ENCODE measurements at places on chromosomes 1 and 21.
A peak's percentile ranks its signal among the peaks of the same experiment; 100 is the strongest.

- no peak for DNase-seq
Measured at GRCh38 chr1:165960136-165960535, 132.7 kb downstream of the UCK2 start.

- no peak for DNase-seq
Measured at GRCh38 chr1:38991638-38992411, 749 bp downstream of the AKIRIN1 start.

GRCh38 chr1:245156041-245156735 is 1.4 kb downstream of the KIF26B start:
- DNase-seq: peak; percentile 47

DNA sequence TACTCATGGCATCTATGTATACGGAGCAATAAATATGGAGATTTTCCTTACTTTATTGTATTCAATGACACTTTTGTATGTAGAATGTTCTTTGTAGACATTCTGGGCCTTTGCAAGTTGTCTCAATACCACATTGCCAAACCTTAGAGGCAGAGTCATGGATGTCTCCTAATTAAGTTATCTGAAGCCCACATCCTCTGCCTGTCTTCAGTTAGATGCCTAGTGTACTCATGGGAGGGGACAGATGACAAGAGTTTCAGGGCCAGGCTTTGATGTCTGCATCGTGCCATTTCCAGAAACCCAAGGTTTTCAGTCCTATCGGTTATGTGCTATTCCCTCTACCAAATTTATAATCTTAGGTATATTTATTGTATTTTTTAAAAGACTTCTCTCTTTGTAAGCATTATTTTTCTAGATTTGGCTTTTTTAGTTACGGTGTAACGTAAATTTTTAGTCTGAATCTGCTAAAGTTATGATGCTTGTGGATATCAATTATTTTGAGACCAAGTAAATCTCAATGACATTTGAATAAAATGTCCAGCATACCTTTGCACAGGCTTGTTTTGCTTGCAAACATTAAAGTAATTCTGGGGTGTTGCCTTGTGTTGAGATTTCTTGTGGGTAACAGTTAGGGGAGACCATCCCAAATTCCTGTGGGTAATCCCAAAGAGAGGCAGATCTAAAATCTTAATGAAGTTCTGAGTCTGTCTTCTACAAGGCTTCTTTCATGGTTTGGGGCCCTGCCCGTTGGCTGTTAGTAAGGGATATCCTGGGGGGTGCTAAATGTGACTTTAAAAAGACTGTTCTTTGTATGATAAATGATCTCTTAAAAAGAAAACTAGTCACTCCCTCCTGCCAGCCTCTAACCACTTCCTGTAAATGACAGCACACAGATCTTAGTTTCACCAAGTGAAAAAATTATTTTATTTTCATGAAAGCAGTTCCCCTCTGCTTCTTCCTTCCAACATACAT is 8.0 kb upstream of the MACF1 start:
- DNase-seq: no peak

GRCh38 chr1:87880098-87880760 is 551.5 kb downstream of the LMO4 start:
- DNase-seq: no peak

DNA sequence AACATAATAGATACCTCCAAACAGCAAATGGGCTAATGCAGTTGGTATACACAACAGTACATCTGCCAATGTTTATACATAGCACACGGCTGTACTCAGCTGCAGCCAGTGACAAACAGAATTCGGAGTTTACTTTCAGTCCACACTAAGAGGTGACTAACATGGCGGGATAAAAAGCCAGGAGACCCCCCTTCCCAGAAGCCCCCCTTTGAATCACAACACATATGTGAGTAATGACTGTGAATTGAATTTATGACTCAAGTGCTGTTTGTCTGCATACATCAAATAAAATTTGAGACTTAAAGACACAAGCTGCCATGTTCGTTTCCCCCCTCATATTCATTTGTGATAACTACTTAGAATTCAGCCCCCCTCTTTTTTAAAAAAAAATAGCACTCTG is 113.2 kb downstream of the RUNX1 start:
- DNase-seq: no peak

DNA sequence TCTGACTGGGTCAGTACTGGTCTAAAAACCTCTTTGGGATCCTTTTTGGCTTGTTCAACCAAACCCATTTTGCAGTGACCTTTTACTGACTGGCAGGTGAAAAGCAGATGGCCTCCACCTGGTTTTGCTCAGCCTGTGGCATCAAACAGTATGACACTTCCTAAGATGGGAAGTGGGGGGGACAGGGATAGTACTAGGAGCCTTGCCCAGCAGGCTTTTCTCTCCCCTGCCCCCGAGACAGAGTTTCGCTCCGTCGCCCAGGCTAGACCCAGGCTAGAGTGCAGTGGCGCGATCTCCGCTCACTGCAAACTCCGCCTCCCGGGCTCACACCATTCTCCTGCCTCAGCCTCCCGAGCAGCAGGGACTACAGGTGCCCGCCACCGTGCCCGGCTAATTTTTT is 18.3 kb downstream of the INTS3 start:
- no peak for DNase-seq

GRCh38 chr1:227728892-227729143 is 6.3 kb downstream of the JMJD4 start:
- DNase-seq: no peak

DNA sequence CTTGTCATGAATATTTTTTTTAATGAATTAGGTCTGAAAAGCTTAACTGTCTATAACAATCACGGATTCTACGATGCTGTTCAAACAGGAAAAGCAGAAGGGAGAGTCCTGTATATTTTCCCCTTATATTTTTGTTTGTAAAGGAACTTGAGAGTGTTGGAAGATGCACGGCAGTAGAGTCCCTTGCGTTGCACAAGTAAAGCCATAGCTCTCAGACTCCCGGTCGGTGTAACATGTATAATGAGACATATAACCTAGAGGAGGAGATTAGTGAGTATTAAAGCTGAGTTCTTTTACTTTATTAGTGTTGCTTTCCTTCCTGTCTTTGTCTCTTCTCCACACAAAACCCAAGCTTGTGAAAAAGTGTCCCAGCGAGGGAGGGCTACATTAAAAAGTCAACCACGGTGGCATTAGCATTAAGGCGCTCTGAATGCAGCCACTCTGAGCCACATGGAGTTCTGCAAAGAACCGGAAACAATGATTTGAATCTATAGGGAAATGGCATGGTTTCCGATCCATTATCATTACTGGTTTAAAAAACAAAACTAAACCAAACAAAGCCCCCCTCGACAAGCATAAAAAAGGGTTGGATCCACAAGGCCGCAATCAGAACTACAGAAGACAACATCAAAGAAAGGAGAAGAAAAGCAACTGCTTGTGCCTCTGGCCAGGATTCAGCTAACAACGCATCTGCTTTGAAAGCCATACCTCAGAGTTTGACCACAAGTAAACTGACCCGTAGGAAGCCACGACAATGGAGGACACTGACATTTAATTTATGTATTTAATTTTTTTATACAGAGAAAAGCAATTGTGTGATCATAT is 356.8 kb downstream of the LMO4 start:
- DNase-seq: no peak

DNA sequence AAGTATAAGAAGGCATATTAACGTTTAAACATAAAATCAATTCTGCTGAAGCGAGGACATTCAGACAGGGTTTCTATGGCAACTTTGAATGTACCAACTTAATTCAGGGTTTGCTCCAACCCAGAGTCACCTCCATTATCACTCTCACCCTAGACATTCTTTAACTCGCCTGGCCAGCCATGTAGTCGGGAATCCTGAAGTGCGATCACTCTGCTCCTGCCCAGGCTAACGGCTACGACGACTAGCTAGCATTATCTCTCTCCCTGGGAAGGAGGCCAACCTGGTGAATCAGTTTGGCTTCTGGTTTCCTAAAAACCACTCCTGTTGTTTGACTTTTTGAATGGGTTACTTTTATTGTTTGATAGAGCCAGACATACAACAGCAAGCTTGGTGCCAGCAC is 38.9 kb upstream of the ZBTB18 start:
- DNase-seq: no peak

GRCh38 chr1:186214791-186215190 is 160.3 kb downstream of the TPR start:
- DNase-seq: no peak

GRCh38 chr1:62597281-62597680 is at the start of gene ANGPTL3:
Gene ANGPTL3, plus strand, starts transcription at chr1:62597520. Its CDS starts 47 bp downstream, at chr1:62597567.
- no peak for DNase-seq

DNA sequence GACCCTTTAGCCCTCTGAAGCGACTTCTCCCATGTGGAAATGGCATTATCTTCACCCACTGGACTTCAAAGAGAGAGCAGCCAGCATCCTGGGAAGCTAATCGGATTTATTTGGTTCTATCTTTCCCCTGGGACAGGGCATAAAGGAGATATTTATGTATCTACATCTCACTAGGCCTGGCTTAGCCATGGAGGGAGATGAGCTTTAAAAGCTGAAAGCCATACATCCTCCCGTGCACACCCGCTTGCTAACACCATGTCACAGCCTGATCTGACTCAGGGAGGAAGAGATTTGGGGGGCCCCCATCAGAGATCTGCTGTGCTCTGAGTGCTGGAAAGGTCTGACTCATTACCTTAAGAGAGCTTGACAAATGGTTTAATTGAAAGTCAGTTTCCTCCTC is 155.9 kb downstream of the PLXNA2 start:
- no peak for DNase-seq

- no peak for DNase-seq
Measured at GRCh38 chr1:65965112-65965996, 172.7 kb downstream of the PDE4B start.

- no peak for DNase-seq
Measured at GRCh38 chr1:182279302-182279701, 112.3 kb downstream of the GLUL start.

GRCh38 chr1:212557739-212558692 is 50.5 kb upstream of the ATF3 start:
- no peak for DNase-seq

GRCh38 chr1:231049121-231049979 is 9.3 kb upstream of the FAM89A start:
- DNase-seq: no peak

DNA sequence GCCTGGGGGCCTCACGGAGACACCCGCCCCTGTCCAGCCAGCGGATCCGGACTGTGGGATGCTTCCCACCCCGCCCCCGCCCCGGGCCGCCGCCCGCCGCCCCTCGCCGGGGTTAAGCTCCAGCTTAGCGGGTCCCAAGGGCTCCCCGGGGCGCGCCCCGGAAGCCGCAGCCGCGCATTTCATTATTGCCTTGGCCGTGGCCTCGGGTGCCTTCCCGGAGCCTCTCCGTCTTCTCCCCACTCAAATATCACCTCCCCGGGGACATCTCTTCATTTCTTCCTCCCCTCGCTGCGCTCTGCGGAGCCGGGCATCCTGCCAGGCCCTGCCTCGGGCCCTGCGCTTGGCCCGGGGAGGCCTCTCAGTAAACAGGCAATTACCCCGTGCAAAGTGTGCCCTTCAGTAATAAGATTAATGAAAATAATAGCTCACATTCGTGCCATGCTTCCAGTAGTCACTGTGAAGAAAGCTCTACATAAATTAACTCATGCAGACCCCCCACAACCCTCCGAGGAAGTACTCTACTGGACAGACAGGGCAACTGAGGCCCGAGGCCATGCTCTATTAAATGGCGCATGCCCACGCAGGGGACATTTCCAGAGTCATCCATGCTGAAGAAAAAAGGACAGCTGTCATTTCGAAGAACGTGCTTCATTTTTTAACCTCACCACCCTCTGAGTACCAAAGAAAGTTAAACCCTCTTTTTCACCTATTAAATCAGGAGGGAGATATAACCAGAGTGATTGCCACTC is 49.9 kb upstream of the LAPTM5 start:
- no peak for DNase-seq

DNA sequence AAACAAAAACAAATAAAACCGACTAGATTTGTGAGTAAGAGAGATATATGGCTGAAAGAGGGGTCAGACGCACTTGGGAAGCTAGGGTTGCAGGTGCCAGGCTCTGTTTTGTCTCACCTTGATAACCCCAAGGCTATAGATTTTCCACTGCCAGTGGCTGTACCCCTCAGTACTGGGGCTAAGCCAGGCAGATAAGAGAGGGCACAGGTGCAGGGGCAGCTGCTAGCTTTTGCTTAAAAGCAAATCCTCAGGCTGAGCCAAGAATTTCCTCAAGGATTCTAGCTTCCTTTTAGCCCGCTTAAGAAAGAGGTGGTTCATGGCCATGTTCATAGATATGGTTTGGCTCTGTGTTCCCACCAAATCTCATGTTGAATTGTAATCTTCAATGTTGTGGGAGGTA is 57.9 kb downstream of the OVGP1 start:
- DNase-seq: no peak

DNA sequence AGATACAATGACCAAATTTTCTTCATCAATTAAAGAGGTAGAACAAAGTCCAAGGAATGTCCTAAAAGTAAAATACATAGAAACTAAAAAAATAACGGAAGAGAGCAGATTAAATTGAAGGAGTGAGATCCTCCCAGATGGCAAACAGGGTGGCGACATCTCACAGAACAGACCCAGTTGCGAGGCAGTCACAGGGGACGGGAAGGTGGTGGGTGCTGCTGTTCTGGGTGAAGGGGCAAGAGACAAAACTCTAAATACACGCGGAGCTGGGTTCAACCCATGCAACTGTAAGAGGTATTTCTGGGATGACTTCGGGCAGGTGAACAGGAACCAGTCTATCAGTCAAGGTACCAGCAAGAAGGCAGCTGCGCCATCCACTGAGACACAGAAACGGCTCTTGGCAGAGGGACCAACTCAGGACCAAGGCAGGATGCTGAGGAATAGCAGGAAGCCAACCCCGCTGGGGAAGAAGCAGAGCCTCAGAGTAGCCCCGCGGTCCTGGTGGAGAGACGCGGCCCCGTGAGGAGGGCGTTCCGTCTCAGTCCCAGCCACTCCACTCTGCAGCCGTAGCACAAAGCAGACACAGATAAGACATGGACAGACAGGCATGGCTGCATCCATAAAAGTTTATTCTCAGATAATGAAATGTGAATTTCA is 32.2 kb downstream of the WDR4 start:
- no peak for DNase-seq

DNA sequence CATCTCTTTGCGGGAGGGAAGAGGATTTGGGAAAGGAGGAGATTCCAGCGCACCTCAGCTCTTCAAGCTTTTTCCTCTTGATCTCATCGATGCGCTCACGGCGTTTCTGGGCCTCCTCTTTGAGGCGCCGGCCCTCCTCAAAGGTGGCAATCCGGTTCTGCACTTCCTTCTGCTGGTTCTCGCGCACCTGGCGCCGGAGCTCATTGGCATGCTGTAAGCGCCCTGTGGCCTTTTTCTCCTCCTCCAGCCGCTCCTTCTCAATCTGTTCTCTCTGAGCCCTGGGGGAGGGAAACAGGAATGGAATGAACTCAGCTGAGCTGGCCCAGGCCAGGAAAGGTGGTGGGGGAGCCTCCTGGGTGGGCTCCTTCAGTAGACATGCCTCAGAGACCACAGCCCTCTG is 10.4 kb upstream of the VSIG8 start:
- DNase-seq: no peak

GRCh38 chr1:156489166-156489934 is 11.2 kb downstream of the MEF2D start:
- no peak for DNase-seq

Measured in activated CD8-positive, alpha-beta memory T cell treated with anti-CD3 and anti-CD28 coated beads for 1 hour (primary cell).